ENCODE measurements at places on chromosomes 7 and 10. TPM values are rescaled to one million over a fixed set of nuclear protein-coding genes. Genes with fewer than 3 reads are reported as not detected.

ZDHHC4 gene
- 60.5 TPM for total RNA-seq

PPP2R2D gene
- 24.3 TPM for total RNA-seq

SCIN gene
- total RNA-seq, result 0.65 TPM

CHAT gene
- total RNA-seq, result not detected

NPTX2 gene
- total RNA-seq, result 1.4 TPM

PRF1 gene
- not detected for total RNA-seq

CLDN3 gene
- 0.32 TPM for total RNA-seq

BTBD16 gene
- 0.29 TPM for total RNA-seq

FGL2 gene
- total RNA-seq, result 0.19 TPM

ACBD7 gene
- total RNA-seq, result 0.51 TPM

SH2D4B gene
- total RNA-seq, result not detected

CBX3 gene
- 132 TPM for total RNA-seq

GATAD1 gene
- 32.9 TPM for total RNA-seq

TCAF2 gene
- 2.3 TPM for total RNA-seq

TDRD1 gene
- not detected for total RNA-seq

GIMAP1 gene
- total RNA-seq, result not detected

VWDE gene
- not detected for total RNA-seq

STAG3 gene
- total RNA-seq, result 1.2 TPM

PRRT4 gene
- total RNA-seq, result 0.46 TPM

VSTM2A gene
- not detected for total RNA-seq

FAM24B gene
- not detected for total RNA-seq

KCND2 gene
- total RNA-seq, result not detected

SLC26A4 gene
- total RNA-seq, result 0.85 TPM

MKRN1 gene
- 64.7 TPM for total RNA-seq

All from chondrocyte (in vitro differentiated cells).